ENCODE measurements at places on chromosomes 7 and 10.

DNA sequence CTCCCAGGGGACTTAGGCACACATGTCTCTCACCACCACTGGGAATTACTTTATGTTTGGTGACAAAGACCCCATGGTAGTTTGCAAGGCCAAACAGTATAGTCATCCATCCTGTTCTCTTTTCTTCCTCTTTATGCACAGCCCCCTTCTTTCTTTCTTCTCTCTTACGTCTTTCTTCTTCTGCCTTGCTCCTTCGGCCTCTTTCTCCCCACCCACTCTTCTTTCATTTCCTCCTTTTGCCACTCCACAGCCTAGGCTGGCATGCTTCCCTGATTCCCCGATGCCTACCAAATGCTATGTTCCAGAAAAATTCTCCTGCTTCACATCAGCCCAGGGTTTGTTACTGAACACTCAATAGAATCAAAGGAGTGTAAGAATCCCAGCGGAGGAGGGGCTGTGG, 62.4 kb upstream of the MKLN1 start:
- DNase-seq: no peak

DNA sequence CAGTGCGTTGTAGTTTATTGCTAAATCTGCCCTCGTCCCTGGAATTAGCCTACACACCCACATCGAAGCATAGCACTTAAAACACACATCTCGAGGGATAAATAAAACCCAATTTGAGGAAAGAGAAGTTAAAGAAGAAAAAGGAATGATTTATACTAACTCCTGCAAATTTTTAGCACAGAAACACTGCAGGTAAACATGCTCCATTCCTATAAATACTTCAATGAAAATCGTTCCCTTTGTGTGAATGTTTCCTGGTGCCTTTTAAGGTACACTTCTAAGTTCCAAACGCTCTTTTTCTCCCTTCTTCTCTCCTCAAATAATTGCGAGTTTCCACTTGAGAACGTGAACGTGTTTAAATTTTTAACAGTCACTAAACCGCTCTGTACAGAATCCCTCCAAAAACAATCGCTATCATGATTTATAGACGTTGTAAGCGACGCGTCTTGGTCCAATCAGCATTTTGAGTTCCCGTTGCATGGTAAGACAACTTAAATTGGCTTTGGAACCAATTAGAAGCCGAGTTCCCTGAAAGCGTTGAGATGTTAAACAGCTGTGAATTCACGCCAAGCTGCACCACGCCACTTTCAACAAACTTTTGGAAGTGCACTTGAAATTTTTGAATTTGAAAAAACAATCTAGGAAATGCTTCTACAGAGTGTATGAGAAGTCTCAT, 12.5 kb upstream of the EBLN1 start:
- no peak for DNase-seq

GRCh38 chr10:30170814-30171213, 111.4 kb upstream of the JCAD start:
- no peak for DNase-seq

DNA sequence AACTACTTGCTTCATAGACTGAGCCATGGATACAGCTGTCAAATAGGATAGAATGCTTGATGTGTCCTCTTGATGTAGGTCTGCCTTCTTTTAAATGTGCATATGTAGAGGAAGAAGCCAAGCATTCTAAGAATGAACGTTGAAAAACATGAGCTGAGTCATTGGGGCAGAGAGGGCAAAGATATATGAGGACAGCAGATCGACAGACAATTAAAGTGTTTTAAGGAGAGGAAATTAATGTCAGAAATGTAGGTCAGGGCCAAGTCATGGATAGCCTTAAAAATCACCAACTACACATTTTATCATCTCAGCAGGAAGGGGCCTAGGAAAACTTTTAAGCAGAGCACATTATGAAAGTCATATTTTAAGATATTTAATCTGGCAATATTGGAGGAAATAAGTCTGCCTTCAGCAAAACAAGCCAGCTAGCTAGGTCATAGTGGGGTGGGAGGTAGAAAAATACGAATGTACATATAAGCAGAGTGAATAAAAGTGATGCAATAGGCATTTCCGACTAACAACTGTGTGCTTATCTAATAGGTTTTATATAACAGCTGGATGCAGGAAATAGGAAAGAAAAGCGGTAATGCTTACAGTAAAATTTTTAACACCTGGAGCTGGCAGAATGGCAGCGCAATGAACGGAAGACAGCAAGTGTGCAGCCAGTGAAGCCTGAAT, 638.3 kb upstream of the TPK1 start:
- DNase-seq: no peak

- DNase-seq: no peak
Observed at GRCh38 chr7:46015107-46015868, 94.2 kb upstream of the IGFBP3 start.

DNA sequence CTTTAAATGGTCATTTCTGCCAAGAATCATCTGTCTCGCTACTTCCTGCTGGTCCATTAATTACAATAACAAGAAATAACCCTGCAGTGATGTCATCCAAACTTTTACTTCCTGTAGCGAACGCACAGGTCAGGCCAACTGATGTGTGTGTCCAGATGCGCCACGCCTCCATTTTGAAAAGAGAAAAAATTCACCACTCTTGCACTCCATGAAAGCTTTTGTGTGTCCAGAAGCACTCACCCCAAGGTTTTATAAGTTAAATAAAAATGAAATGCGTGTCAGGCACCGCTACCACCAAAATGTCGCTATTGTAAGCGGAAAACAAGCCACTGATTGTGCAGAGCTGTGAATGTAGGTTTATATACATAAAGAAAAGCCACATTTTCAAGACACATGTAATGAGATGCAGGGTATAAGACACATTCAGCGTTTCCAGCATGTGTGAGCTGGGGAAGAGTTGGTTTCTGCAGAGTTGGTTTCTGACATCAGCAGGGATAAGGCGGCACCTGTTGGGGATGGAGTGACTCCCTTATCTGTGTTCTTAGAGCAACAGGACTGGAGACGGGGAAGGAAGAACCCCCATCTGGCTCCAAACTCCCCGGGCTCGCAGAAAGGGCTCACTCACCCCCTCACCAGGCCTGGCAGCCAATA, 83.3 kb downstream of the CTBP2 start:
- DNase-seq: no peak

GRCh38 chr7:101114492-101114891, 12.4 kb upstream of the SERPINE1 start:
- DNase-seq: no peak

GRCh38 chr7:92968502-92968901, 132.1 kb upstream of the CDK6 start:
- no peak for DNase-seq

DNA sequence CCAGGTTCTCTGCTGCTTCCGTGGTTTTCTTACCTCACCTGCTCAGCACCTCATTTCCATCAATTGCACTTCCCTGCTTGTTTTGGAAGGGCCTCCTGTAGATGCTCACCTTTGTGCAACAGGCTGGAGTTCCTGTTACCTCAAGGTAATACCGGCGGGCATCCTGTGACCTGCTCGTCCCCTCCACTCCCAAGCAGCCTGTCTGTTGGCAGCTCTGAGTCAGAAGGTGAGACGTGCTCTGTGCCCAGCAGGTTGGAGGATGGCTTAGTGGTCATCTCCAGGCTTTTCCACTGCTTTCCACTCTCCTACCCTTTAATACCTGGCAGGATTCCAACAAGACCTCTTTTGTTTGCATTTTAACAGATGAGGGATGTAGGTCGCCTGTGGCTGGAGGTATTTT, 86.0 kb downstream of the CAMK1D start:
- DNase-seq: no peak

GRCh38 chr10:3622427-3622826, 162.6 kb downstream of the KLF6 start:
- no peak for DNase-seq

DNA sequence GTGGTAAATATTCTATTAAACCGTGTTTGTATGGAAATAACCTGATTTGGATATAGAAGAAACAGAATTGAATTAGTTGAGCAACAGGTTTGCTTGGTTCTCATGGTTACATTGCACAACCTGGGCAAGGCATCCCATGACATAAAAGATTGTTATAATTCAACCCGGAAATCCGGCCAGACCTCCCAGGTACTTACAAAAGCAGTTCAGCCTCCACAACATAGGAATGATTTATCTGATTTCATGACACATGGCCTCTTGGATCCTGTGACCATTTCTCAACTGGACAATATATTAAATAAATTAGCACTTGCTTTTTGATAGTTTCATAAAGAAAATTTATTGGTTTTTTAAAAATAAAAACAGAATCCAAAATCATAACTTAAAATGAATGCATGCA, 55.1 kb upstream of the PTPN12 start:
- no peak for DNase-seq

- DNase-seq: no peak
Observed at GRCh38 chr7:68601826-68602225, 996.4 kb upstream of the AUTS2 start.

DNA sequence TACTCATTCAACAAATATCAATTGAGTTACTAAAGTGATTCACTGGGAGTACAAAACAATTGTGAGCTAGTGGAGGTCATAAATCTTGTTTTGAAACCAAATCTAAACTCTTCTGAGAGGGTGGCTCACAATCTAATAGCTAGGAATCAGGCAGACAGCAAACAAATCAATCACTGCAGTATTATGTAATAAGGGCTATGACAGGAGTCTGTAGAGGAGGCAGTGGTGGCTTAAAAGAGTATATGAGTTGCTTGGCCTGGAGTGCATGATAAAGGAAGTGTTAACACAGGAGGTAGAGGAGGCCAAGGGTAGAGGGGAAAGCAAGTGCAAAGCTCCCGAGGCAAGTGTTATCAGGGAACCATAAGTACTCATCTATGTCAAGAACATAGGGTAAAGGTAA, 16.5 kb downstream of the MYPN start:
- no peak for DNase-seq

GRCh38 chr7:140237390-140237789, 60.6 kb upstream of the KDM7A start:
- no peak for DNase-seq
